ENCODE measurements at places on chromosomes 11 and 22. TPM values are rescaled to one million over a fixed set of nuclear protein-coding genes. Genes with fewer than 3 reads are reported as not detected.

Gene ANO9
- total RNA-seq = 0.41 TPM

DNA sequence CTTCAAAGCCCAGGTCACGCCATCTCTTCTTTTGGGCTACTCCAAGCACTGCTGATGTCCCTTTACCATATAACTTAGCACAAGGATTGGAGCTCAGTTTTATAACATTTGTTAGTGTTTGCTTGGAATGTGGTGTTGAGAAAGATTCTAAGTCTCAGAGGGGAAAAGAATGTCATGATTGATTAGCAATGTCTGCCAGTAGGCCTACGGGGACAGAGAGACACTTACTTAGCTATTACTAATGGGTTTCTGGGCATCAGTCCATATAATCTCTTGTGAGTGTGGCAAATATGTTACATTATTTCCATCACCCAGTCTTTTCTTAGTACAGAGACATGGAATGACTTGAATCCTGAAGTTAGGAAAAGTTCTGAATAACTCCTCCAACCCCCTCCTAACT lies 75.4 kb upstream of the FSHB start:
- no peak for DNase-seq

GRCh38 chr22:42169055-42169469 lies 38.5 kb upstream of the CYP2D6 start:
- peak; percentile 84 for DNase-seq

DNA sequence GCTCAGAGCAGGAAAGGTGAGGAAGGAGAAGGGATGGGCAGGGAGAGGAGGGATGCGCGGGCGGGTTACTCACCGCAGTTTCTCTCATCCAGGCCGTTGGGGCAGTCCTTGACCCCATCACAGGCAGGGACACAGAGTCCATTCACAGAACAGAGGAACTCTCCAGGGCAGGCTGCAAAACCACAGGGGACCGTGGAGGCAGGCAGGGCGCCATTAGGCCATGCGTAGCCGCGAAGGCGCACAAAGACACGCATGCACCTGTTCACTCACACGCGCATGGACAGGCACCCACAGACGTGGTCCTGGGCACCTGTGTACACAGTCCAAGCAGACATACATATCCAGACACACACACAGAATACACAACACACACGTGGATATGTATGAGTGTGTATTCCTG lies 23.0 kb downstream of the KCTD17 start:
- DNase-seq = no peak

DNA sequence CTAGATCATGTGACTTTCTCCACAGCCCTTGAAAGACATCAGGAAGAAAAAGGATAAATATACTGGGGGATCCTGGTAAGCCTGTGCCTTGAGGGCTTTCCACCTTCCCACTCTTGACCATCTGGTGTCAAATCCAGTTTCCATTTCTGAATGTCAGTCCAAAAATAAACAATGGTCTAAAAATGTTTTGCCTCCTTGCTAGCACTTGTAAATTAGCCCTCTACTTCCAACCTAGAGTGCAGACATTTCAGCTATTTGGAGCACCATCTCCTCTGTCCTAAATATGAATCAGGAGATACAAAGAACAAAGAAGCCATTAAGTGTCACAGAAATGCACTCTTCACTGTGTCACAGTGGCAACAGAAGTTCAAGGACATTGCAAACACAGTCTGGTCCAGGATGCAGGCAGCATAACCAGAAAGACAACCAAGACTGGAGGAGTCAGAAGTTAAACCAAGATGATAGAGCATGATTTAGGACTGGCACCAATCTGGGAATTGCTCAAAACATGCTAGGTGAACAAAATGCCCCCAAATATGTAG lies 88.1 kb downstream of the CCDC34 start:
- DNase-seq = no peak

GRCh38 chr11:33294224-33294623 lies 37.0 kb downstream of the HIPK3 start:
- no peak for DNase-seq

Measured in endothelial cell (in vitro differentiated cells).